Neural progenitor cell (in vitro differentiated cells): ENCODE measurements at places on chromosomes 2 and 18.

GRCh38 chr18:11754979-11755378 is 65.9 kb downstream of the GNAL start:
- no peak for DNase-seq
- peaks cover 44% of the 10 kb centered on the region for H3K27me3 ChIP-seq
- H3K4me3 ChIP-seq = no peak overlapping the region
- peaks cover 11% of the 10 kb centered on the region for H3K4me1 ChIP-seq
- no peaks in the 10 kb centered on the region for H3K36me3 ChIP-seq

DNA sequence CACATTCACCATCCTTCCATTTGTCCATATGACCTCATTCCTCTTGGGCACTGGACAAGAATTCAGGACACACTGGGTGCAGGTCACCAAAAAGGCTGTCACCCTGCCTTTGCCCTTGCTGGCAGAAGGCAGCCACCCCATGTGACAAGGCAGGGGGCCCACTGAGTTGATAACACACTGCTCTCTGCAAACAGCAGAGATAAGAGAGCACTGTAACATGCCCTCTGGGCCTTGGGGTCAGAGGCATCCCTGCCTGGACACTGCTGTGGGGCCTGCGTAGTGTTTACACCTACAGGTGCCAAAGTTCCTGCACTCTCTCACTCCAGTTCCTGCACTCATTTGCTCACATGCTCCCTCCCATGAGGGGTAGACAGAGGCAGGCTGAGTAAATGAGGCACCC is 344.7 kb upstream of the TCF4 start:
- no peak overlapping the region for H3K27ac ChIP-seq
- H3K4me3 ChIP-seq = no peak overlapping the region

DNA sequence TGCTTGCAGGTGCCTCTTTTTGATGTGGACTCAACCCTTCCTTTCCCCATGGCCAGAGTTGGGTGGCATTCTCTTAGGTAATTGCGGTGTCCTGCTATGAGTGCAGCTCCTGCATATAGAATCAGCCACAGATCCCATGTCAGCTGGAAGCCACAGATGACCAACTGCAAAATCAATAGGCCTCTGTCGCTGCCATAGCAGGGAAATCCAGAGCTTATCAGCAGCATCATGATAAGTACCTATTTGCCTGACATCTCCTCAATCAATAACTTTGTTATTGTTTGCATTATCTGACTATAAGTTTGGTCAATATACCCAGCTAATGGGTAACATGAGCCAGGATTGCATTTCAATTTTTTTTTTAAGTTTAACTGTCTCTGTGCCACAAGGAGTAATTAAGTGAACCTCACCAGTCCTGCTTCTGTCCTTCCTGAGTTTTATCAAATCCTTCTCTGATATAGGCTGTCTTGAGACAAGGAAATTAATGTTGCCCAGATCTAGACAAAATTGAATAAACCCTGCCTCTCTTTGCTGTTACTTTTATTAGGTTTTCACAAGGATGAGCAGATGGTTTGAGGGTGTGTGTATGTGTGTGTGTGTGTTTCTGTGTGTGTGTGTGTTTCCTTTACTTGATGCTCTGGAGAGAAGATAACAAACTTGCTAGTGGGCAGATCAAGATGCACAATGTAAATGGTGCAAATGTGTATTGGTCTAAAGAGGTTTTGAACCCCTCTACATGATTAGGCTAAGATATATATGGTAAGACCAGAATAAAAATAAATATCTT is 59.6 kb upstream of the CREB1 start:
- H3K4me3 ChIP-seq = no peak overlapping the region
- H3K36me3 ChIP-seq = no peaks in the 10 kb centered on the region
- peaks cover 16% of the 10 kb centered on the region for H3K4me1 ChIP-seq
- DNase-seq = no peak
- no peak overlapping the region for H3K27ac ChIP-seq

DNA sequence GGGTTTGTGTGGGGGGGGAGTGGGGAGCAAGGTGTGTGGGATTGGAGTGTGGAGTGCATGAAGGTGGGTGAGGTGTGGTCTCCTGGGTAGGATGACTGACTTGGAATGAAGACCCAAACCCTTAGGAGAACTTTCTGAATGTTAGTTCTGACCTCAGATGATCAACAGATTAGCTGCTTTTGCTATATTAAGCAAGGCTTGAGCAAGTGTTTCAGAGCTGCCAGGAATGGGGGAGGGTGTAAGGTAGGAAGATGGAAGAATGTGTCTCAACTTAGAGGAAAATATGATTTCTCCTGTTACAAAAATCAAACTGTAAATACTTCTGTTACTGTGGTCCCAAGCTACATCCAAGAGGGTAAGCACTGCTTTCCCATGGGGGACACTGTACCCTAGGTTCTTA is 273.6 kb downstream of the TGIF1 start:
- peaks cover 17% of the 10 kb centered on the region for H3K4me1 ChIP-seq
- H3K27me3 ChIP-seq = no peaks in the 10 kb centered on the region
- no peak overlapping the region for H3K4me3 ChIP-seq
- no peak for DNase-seq

DNA sequence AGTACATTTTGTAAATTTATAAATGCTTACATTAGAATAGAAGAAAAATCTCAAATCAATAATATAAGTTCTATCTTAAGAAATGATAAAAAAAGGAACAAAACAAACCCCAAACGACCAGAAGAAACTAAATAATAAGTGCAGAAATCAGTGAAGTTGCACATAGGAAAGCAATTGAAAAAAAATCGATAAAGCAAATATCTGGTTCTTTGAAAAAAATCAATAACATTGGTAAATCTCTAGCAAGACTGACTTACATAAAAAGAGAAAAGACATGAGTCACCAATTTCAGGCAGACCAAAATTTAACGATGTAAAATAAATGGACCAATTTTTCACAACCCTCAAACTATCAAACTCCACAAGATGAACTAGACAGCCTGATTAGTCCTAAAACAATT is 249.9 kb upstream of the HDAC4 start:
- no peaks in the 10 kb centered on the region for H3K4me1 ChIP-seq
- no peak overlapping the region for H3K27ac ChIP-seq
- no peaks in the 10 kb centered on the region for H3K36me3 ChIP-seq
- H3K4me3 ChIP-seq = no peak overlapping the region
- H3K27me3 ChIP-seq = no peaks in the 10 kb centered on the region
- DNase-seq = no peak

- no peak overlapping the region for H3K4me3 ChIP-seq
- no peaks in the 10 kb centered on the region for H3K4me1 ChIP-seq
- no peak overlapping the region for H3K27ac ChIP-seq
- no peak for DNase-seq
- no peaks in the 10 kb centered on the region for H3K36me3 ChIP-seq
- no peaks in the 10 kb centered on the region for H3K27me3 ChIP-seq
These were observed 56.9 kb downstream of the E2F6 start for GRCh38 chr2:11408959-11409571.

DNA sequence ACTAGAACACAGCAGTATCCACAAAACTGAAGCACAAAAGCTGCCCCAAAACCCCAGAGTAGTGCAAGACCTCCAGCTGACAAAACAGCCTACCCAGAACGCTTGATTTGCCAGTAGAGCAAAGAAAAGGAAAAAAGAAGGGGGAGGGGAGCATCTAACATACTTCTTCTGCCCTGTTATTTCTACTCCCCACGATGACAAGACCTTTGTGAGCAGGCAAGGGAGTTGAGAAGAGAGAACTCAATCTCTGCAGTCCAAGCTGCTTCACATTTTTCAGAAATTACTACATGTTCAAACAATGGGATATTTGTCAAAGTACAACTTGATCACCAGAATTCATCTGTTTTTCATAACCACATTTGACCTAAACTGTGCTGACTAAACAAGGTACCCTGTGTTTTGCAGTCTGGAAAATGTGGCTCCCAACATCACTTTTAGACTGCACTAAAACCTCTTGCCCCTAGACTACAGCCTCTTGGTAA is 286.7 kb downstream of the EXOC6B start:
- H3K4me1 ChIP-seq = peaks cover 8% of the 10 kb centered on the region
- no peak overlapping the region for H3K4me3 ChIP-seq
- no peaks in the 10 kb centered on the region for H3K27me3 ChIP-seq
- H3K36me3 ChIP-seq = no peaks in the 10 kb centered on the region
- H3K27ac ChIP-seq = no peak overlapping the region

GRCh38 chr2:96108151-96108540 is 8.2 kb downstream of the ADRA2B start:
- no peaks in the 10 kb centered on the region for H3K36me3 ChIP-seq
- peaks cover 23% of the 10 kb centered on the region for H3K4me1 ChIP-seq
- peak; percentile 44 for DNase-seq
- H3K27ac ChIP-seq = no peak overlapping the region
- H3K4me3 ChIP-seq = peak overlapping the region; percentile 11
- no peaks in the 10 kb centered on the region for H3K27me3 ChIP-seq

DNA sequence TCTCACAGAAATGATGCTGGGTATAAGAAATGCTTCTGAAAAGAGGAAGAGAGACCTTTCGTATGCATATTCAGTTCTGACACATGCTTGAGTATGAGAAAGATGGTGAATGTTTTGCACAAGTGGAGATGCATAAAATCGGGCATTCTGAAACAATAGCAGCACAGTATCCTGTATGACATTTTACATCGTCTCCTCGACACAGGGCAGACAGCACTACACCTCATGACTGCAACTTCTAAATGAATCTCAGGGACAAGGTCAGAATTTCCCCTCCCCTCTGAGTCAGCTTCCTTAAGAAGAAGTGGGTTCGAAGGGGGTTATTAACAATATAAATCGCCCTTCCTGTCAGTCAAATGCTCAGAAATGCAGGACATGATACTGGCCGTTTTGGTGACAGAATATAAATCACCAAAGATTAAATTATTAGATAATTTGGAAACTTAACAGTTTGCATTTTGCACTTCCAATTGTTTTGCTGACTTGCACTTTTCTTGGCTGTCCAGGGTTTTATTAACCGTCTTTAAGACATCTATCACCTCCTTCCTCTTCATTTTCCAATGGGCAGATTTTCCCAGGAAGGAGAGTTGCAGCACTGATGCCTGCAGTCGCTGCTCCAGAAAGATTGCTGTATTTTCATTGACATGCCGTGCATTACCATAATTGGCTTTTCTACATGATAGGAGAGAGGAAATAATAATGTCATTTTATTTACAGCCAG is 57.2 kb downstream of the TSHZ1 start:
- no peaks in the 10 kb centered on the region for H3K4me1 ChIP-seq
- H3K36me3 ChIP-seq = no peaks in the 10 kb centered on the region
- no peak overlapping the region for H3K4me3 ChIP-seq
- no peak overlapping the region for H3K27ac ChIP-seq
- no peak for DNase-seq
- no peaks in the 10 kb centered on the region for H3K27me3 ChIP-seq
